A549 treated with CORT108297 at 1 μM for 4 hours (cell line): ENCODE measurements at places on chromosomes 6 and 20. TPM values are rescaled to one million over a fixed set of nuclear protein-coding genes. Genes with fewer than 3 reads are reported as not detected.

The SLC25A27 gene
- 0.36 to 0.75 TPM (median 0.51 TPM) in 5 replicates for total RNA-seq

The MAS1 gene
- not detected in 5 replicates for total RNA-seq

The C6orf15 gene
- not detected in 5 replicates for total RNA-seq

The C6orf132 gene
- 1.2 to 1.8 TPM (median 1.6 TPM) in 5 replicates for total RNA-seq

The BPHL gene
- total RNA-seq = 15.7 to 24.4 TPM (median 23.3 TPM) in 5 replicates

The CLDN20 gene
- not detected in 5 replicates for total RNA-seq

The BHLHE23 gene
- not detected in 5 replicates for total RNA-seq

The OR2J3 gene
- total RNA-seq = not detected in 5 replicates

The PACRG gene
- total RNA-seq = 0.12 TPM in 1 of 5 replicates, not detected in the others

The DSP gene
- 32.3 to 49.0 TPM (median 42.9 TPM) in 5 replicates for total RNA-seq

The LY6G6F gene
- not detected in 5 replicates for total RNA-seq
